Large intestine (tissue), 12 donors: ENCODE measurements at places on chromosomes 7 and 10. TPM values are rescaled to one million over a fixed set of nuclear protein-coding genes. Genes with fewer than 3 reads are reported as not detected.

DNA sequence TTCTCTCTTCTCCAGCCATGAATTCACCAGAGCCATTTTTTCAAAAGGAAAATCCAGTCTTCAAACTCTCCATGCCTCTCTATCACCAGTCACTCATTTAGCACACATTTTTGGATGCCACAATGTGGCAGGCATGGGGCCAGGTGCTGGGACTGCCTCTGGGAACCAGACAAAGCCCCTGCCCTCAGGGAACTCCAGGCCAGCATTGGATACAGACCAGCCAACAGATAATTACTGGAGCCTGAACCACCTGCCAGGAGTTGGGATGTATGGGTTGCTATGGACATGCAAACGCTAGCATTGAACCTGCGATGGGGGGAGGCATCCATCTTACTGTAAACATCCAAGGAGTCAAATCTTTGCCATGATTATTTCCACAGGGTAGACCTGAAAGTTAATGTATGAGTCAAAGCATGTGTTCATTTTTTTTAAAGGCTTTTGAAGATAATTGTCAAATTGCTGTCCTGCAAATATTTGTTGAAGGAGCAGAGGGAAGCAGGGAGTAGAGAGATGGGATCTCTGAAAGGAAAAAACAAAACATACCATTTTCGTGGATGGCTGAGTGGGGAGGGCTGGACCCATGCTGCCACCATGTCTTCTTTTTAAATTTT, 43.2 kb downstream of the SRRM3 start:
- no peak for DNase-seq

- DNase-seq = no peak
Measured at GRCh38 chr7:101563198-101563901, 65.7 kb downstream of the MYL10 start.

- DNase-seq = no peak
Measured at GRCh38 chr10:48365668-48366067, 59.2 kb downstream of the MAPK8 start.

GRCh38 chr7:53491051-53491450, 455.6 kb downstream of the POM121L12 start:
- no peak for DNase-seq

DNA sequence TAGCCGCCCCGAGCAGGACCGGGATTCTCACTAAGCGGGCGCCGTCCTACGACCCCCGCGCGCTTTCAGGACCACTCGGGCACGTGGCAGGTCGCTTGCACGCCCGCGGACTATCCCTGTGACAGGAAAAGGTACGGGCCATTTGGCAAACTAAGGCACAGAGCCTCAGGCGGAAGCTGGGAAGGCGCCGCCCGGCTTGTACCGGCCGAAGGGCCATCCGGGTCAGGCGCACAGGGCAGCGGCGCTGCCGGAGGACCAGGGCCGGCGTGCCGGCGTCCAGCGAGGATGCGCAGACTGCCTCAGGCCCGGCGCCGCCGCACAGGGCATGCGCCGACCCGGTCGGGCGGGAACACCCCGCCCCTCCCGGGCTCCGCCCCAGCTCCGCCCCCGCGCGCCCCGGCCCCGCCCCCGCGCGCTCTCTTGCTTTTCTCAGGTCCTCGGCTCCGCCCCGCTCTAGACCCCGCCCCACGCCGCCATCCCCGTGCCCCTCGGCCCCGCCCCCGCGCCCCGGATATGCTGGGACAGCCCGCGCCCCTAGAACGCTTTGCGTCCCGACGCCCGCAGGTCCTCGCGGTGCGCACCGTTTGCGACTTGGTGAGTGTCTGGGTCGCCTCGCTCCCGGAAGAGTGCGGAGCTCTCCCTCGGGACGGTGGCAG, at the start of gene MGMT:
Gene MGMT, plus strand, starts transcription at position 539 of the 656 bp plus-strand sequence.
- DNase-seq = peak; percentile 82

Gene LIPK
- not detected for polyA plus RNA-seq

- DNase-seq = no peak
Measured at GRCh38 chr10:77289027-77289501, 348.5 kb downstream of the KCNMA1 start.

DNA sequence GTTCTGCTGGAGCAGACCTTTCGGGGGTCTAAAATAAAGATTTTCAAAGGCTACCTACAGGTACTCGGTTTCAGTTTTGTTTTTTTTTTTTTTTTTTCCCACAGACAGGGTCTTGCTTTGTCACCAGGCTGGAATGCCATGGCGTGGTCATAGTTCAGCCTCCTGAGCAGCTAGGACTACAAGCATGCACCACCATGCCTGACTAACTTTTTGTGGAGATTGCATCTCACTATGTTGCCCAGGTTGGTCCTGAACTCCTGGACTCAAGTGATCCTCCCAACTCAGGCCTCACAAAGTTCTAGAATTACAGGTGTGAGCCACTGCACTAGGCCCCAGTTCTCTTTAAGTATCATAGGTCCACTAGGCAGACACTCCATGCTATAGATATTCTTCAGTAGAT, 34.5 kb downstream of the BAMBI start:
- no peak for DNase-seq

GRCh38 chr10:67618116-67618515, 77.9 kb downstream of the CTNNA3 start:
- DNase-seq = no peak

- no peak for DNase-seq
Measured at GRCh38 chr10:131166486-131166885, 145.0 kb downstream of the TCERG1L start.

Gene TEX47
- polyA plus RNA-seq = not detected

DNA sequence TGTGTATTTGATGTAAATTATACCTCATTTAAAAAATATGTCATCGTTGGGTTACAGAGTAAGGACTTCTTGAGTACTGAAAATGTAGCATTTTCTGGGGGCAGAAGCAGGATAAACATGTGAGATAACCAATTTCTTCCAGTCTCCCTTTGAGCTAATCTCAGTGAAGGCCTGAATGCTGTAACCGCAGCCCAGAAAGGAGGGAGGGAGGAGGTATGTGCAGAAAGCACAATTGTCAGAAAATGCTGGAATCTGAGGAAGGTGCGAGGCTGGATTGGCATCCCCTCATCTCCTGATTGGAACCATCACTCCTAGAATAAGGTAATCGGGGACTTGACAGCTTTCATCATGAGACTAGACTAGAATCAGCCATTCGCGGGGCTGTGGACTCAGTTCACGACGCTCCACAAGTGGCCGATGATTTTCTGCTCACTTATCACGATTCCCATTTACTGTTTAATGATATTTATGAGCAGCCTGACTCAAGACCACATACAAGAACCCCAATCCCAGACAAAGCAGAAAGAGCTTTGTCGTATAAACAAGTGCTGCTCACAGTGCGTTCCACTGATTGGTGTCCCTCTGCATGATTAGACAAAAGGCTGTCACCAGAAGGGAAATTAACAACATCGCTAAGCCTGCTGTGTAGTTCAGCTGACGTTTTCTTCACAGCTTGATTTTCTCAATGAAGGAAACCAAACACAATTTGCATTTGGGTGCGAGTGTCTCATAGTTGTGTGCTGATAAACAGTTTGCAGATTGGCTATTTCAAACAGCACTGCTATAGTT, 93.2 kb downstream of the SVIL start:
- DNase-seq = no peak

GRCh38 chr7:36692456-36692855, 31.8 kb downstream of the AOAH start:
- DNase-seq = no peak

DNA sequence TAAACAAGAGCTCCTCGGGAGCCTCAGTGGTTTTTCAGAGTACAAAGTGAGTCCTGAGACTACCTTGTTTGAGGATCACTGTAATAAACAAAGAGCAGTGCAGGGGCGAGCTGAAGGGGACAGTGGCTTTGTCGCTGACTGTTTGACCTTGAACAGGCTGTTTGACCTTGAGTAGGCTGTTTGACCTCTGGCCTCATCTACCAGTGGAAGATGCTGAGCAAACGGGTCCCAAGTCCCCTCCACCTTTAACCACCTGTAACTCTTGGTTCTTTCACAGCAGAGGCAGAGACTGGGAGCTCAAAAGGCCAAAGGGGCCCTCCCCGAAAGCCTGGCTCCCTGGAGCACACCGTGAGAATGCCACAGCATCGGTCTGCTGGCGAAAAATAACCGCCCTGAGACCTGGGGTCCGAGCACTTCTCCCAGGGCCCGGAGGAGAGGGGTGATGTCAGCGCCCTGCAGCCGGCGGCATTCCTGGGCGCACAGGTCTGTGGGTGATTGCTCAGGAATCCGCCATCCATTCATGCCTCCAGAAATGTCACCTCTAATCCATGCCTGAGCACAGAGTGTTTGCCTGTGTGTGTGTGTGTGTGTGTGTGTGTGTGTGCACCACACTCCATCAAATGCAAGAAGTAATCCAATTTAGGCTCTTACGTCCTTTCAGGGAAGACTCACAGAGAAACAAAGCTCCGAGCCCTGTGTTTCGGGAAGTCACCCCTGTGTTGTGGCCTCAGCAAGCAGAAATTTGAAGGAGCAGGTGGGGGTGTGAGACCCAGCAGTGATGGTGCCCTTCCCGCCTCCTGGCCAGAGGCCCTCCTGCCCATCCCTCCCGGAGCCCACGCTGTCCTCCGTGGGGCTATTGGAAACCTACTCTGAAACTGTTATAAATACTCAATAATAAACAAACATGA, 66.5 kb downstream of the ASB13 start:
- DNase-seq = no peak

DNA sequence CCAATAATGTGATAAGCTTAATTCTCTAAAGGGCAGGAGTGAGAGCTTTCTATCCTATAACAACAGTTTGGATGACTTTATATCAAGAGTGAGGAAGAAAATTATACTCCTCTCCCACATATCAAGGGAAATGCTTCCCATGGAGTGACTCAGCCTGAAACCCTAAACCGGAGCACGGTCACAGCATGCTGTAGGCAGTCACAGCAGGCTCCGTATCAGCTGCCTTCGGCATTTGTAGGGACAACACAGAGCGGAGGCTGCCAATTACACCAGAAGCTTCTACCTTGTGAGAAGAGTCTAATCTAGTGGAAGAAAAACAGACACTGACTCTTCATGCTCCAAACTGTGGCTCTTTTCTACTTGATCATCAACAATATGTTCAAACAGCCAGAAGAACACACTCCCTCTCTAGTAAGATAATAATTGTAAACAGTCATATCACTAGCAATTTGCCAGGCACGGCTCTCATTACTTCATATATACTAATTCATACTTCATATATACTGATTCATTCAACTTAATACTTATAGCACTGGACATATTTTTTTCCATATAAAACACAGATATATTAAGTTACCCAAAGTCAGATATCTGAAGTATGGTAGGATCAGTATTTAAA, 65.9 kb downstream of the DGKB start:
- DNase-seq = no peak

Gene KLF14
- 0.18 TPM for polyA plus RNA-seq

Gene PRSS37
- polyA plus RNA-seq = 0.34 TPM

Gene FGL2
- 50.6 TPM for polyA plus RNA-seq

DNA sequence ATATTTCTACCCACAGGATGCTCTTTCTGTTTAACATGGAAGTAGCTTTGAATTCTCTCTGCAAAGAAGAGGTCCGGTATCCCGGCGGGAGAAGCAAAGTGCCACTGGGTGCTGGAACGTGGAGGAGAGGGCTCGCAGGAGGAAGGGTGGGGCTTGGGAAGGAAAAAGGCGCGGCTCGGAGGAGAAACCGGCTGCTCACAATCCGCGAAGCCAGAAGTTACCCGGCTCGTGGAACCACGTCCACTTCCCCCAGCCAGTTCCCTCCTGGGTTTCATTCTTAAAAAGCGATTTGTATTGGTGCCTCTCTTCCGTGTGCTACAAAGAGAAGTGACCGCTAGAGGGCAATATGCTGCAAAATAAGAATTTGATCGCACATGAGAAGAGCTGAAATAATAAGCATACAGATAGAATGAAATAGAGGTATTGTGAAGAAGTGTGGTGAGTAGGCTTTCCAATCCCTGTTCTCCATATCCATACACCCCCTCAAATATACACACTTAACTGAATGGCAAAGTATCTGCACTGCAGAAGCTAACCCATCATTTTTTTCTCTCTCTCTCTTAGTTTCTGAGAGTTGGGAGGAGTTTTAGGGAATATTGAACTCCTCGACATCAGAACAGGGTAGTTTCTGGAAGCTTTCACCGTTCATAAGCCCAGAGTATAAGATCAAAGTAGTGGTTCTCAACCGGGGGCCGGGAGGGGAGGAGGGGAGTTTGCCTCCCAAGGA, 31.1 kb downstream of the TRIL start:
- peak; percentile 80 for DNase-seq

DNA sequence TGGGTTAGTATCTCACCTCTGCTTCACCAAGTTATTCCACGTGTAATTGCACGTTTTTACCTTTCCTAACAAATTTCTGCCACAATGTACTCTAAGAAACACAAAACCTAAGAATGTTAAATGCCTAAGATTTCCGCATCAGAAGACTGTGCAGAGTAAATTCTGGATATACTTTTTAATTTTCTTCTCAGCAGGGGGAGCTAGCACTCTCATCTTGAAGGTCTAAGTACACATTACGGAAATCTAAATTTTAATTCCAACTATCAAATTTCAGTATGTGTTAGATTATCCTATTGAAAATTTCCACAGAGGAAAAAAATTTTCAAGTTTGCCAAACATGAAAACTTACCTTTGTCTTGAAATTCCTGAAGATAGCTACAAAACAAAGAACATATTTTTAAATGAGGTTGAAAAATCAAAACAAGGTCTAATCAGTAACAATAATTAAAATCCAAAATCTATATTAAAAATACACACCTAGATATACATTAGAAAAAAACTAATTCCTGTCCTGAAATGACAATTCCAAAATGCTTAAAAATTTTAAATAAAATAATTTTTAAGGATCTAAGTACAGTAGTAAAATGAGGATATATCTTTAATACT, 10.5 kb downstream of the SKAP2 start:
- peak; percentile 19 for DNase-seq

GRCh38 chr7:133409421-133409820, 156.5 kb downstream of the EXOC4 start:
- no peak for DNase-seq

DNA sequence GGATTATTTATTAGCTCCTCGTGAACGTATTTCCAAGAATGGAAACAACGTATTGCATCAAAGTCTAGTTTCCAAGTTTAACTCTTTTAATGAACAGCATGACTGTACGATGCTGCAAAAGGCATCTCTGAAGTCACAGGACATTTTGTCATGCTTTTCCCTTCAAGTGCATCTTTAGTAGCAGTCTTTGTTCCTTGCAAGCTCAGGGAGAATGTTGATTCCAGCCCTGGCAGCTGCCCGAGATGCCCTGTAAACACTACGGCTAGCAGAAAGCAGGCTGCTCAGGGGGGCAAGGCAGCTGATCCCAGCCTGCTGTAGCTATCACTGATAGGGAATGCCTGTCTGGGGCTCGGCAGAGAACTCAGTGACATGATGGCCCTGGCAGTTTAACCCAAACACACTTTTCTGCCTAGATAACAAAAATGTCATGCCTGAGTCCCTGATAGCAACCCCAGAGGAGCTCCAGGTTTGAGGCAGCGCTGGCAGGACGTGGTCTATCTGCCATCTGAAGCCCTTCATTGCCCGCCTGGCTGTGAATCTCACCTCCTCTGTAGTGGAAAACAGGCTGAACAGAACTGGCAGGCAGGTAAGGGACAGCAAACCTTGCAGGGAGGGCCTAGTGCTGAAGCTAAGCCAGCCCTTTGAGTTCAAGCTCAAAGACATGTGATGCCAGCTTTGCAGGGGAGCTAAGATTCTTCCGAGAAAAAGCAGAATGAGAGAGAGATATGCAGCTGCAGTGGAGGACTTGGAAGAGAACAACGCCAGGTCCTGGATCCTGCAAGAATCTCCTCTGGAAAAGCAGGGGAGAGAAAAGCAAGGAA, 264.6 kb downstream of the SNX10 start:
- DNase-seq = no peak

GRCh38 chr7:132437730-132438129, 138.5 kb downstream of the PLXNA4 start:
- DNase-seq = peak; percentile 82

GRCh38 chr7:140898786-140899536, 25.8 kb downstream of the BRAF start:
- no peak for DNase-seq

- DNase-seq = no peak
Measured at GRCh38 chr7:137850972-137851945, 4.5 kb upstream of the DGKI start.
